ENCODE measurements at places on chromosomes 3 and 15.

- no peak for DNase-seq
Measured at GRCh38 chr3:48993834-48994233, 3.8 kb downstream of the P4HTM start.

DNA sequence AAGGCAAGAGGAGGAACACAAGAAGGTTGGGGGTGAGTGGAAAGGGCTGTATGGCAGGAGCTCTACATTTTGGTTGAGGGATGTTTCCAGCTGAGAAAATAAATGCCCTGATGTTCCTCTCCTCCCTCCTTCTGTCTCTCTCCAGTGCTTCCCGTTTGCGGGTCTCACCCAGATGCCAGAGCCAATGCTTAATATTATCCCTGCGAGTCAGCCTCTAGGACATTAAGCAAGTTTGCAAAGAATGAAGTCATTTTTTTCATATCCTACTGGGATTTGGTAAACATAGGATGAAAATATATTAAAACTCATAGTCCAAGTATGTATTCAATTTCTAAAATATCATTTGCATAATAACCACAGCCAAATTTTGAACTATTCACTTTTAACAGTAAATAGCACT is 295.9 kb downstream of the CADM2 start:
- DNase-seq, result peak; percentile 60

- peak; percentile 86 for DNase-seq
Measured at GRCh38 chr15:46127361-46127874, 492.6 kb downstream of the SQOR start.

DNA sequence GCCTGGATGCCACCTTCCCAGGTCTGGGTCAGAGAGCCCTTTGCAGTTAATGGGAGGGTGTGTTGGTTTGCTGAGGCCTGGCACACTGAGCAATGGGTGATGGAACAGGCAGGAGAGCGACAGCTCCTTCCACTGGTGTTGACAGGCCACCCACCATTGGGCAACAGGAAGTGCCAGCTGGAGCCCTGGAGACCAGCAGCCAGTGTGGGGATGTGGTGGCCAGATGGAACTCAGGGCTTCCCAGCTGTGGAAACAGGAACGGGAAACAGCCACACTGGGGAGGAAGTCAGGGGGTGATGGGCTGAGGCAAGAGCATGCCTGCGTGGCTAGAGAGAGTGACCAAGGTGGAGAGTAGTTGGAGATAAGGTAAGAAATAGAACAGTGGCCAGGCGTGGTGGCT is 9.3 kb downstream of the PSTPIP1 start:
- DNase-seq, result no peak

GRCh38 chr3:151638555-151639417 is 94.9 kb upstream of the AADACL2 start:
- DNase-seq, result no peak

- DNase-seq, result no peak
Measured at GRCh38 chr3:11739123-11739522, 95.4 kb upstream of the VGLL4 start.

DNA sequence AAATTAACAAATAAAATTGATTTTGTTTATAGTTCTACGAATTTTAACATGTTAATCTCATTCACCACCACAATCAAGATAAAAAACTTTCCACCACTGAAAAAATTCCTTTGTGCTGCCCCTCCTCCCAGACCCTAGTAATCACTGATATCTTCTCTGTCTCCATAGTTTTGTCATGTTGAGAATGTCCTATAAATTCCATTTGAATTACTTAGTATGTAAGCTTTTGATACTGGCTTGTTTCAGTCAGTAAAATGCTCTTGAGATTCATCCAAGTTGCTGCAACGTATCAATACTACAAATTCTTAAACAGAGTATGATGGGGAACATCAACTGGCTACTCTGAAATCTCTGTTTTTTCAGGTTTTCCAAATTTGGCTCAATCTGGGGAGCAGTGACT is 129.6 kb downstream of the CTNNB1 start:
- peak; percentile 38 for DNase-seq

GRCh38 chr3:174423936-174424335 is 435.2 kb upstream of the NAALADL2 start:
- no peak for DNase-seq

DNA sequence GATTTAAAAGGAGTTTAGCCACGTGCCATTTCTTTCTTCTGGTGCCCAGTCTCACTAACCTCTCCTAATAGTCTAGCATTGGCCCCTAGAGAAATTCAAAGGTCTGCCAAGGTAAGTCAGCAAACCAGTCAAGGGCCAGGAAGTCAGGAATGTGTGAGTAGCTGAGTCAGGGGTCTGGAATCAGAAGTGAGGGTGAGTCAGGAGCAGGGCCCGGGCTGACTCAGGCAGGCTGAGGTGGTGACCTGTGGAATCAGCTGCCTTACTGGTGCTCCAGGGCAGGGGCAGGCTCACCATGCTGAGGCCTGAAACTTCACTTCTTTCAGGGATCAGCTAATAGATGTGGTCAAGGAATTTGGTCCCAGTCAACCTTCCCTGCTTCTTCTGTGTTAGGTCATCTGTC is 105.8 kb upstream of the MYZAP start:
- DNase-seq, result peak; percentile 83

DNA sequence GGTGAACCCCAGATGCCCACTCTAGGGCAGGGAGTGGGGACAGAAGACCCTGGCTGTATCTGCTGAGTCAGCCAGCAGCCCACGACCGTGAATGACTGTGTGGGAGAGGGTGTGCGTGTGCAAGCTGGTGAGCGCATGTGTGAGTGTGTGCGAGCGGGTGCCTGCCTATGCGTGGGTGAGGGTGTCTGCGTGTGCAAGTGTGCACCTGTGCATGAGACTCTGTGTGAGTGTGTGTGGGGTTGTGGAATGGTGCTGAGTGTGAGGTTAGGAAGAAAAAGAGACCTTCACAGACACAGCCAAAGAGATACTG is 149.2 kb downstream of the RAB11A start:
- no peak for DNase-seq

DNA sequence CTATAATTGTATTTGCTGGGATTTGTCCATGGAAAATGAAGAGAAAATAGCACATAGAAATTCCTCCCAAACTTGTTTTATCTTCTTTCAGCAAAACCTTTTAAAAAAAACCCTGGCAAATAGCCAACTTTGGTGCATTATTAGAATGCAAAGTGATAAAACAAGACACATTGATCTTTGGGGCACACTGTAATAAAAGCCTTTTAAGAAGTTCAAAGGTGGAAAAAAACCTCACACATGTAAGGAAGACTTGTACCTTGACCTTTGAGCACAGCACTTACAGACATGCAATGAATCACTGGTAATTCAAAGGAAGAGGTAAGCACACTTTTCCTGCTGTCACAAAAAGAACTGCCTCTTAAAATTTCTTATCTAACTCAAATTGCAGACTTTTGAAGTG is 8.0 kb upstream of the MORC1 start:
- no peak for DNase-seq

- DNase-seq, result no peak
Measured at GRCh38 chr3:146080578-146080977, 80.4 kb downstream of the PLOD2 start.

DNA sequence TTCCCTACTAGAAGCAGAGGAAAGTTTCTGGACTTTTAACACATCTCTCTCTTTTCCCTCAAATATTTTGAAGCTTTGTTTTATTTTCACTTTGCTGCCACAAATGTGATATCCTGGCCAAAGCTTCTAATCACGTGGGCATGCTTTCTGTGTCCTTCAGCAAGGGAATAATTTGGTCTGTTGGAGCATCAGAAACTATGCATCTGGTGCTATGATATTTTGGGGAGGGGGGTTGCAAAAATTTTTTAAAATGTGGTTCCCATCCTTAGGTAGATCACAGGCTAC is 254.2 kb downstream of the GAP43 start:
- no peak for DNase-seq

All from IMR-90 (cell line).